Activated CD8-positive, alpha-beta memory T cell treated with anti-CD3 and anti-CD28 coated beads for 48 hours (primary cell): ENCODE measurements at places on chromosomes 16 and 17.

DNA sequence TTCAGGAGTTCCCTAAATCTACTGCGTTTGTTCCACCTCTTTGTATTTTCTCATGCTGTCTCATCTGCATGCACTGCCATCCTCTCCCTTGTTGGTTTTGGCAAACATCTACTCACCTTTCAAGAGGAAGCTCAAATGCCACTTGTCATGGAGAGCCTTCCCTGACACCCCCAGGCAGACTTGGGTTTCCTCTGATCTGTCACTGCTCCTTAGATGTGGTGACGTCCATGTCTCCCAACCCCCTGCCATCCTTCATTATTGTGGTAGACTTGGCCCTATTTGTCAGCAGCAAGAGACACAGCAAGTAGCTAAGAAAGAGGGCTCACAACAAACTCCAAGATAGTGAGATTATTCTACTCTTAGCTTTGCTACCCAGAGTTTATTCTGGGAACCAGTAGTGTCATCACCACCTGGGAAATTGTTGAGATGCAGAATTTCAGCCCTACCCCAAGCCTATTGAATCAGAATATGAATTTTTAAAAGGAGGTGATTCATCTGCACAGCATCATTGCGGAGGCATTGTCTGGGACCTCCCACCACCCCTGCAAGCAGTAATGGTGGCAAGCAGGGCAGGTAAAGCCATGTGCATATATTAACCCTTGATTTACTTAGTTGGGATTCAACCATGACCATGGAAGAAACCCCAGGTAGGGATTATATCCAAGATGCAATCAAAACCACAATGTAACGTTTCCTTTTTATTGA is 248.9 kb downstream of the SHISA9 start:
- DNase-seq: no peak

DNA sequence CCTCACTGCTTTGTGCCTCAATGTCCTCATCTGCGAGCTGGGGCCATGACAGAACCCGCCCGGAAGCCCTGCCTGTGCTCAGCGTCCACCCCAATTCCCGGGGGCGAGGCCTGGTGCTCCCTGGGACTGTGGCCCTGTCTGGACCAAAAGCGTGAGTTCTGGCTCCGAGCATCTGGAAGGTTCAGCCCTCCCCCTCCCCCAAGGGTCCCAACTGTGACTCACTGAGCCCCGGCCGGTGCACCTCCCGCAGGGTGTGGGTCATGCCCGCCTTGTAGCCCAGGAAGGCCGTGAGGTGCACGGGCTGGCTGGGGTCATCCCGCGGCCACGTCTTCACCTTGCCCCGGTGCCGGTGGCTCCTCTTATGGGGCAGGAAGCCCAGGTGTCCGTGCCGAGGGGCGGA is 755 bp downstream of the RPL3L start:
- DNase-seq: no peak

GRCh38 chr16:24855678-24856077 is 9.9 kb downstream of the SLC5A11 start:
- DNase-seq: no peak

DNA sequence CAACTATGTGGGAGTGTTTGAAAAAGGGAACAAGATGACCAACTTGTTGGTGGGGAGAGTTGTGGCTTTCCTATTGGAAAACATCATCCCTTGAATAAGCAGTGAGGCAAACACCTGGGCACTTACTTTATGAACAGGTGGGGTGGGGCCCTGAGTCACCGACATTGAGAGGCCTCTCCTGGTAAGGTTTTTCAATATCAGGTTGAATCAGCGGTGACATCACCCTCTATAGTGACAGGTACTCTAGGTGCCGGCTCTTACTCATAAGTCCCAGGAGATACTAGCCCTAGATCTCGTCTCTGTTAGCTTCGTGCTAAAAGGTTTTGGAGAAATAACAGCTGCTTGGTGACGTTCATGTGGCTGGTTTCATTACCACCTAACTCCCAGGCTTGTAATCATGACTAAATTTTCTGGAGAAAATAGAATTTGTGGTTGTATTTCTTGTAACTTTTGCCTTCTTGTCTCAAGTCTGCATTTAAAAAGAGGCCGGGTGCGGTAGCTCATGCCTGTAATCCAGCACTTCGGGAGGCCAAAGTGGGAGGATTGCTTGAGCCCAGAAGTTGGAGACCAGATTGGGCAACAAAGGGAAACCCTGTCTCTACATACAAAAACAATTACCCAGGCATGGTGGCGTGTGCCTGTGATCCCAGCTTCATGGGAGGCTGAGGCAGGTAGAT is 19.3 kb downstream of the CDH1 start:
- peak; percentile 40 for DNase-seq

DNA sequence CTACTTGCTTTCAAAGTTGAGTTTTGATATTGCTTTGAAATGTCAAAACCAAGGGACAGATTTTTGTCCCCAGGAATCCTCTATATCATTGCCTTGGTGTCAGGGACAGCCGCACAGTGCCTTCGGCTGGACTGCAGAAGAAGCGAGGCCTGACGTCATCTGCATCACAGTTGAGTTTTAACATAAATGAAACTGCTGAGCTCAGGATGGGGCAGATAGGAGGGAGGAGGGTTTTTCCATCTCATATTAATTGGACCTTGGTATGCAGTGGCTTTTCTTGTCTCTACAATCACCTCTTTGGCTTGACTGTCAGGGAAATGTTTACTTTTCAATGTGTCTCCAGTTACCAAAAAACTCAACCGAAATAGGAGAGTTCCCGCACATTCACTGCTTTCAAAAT is 111.3 kb downstream of the AATF start:
- DNase-seq: no peak

DNA sequence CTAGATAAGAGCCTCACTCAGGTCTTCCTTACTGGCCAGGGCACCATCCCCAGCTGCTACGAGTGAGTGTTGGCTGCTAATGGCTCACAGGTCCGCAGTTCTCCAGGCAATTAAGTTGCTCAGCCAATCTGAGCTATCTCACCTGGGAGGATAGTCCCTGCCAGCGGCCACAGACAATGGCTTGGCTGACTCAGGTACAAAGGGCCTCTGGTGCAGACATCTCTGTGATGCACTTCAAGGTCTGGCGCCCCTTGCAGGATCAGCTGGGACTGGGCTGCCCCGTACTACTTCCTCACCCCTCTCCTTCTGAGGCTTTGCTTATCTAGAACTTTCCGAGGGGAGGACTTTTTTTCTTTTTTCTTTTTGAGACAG is 49.2 kb upstream of the EMP2 start:
- no peak for DNase-seq

DNA sequence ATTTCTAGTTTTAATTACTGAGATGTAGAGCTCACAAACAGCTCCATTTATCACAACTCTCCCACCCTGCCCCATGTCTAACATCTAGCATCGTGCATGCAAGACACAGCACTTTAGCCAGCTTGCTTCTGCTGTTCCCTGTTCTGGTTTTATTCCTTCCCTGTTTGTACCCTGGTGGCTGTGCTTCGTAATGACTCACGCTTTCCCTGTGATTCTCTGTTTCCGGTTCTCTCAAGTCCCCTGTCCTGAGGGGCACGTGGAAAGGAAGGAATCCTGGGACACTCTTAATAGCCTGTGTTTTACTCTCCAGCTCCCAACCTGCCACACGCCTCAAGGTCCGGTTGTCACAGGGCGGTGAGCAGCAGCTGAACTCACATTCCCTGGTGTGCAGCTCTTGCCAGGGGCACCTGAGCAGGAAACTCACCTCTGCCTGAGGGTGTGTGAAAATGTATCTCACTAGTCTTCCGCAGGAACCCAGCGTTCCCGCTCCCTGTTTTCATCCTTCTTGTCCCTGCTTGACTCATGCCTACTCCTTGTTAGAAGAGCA is 10.6 kb downstream of the SHISA6 start:
- DNase-seq: no peak

GRCh38 chr16:79211586-79211985 is 389.0 kb downstream of the MAF start:
- DNase-seq: no peak

- DNase-seq: no peak
Measured at GRCh38 chr17:70787721-70788300, 618.5 kb downstream of the KCNJ2 start.

DNA sequence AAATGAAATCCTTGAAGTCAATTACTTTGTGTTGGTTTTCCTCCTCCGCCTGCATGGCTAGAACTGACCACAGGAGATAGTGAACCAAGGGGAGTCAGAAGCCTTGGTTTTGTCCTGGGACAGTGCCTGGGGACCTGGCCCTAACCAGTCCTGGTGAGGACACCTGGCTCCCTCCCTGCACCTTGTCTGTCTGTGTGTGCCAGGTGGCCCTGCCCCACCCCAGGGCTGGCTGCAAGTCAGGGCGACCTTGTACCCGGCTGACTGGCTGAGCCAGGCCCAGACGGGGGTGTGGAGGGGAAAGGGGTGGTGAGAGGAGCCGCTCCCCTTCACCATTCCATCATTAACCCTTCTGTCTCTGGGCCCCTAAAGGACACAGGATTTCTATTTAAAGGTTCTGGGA is 3.4 kb downstream of the RAPGEFL1 start:
- no peak for DNase-seq

GRCh38 chr17:4463818-4464476 is 30.2 kb downstream of the SPNS3 start:
- DNase-seq: no peak

DNA sequence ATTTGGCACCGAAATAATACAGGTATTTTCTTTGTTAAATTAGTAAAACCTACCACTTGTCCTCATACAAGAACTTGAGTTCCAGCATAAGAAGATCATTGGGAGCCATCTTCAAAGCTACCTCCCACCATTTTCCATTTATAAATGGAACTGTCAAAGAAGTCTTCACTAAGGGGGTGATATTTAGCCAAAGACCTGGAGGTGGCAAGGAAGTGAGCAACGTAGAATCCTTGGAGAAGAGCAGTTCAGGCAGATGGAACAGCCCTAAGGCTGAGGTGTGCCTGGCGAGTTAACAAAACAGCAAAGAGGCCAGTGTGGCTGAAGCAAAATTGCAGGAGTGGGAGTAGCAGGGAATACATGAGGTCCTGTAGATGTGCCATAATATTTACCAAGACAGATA is 1.8 kb downstream of the KCNJ16 start:
- DNase-seq: no peak
